Heart left ventricle (tissue), 16 donors: ENCODE measurements at places on chromosomes 5 and 9. TPM values are rescaled to one million over a fixed set of nuclear protein-coding genes. Genes with fewer than 3 reads are reported as not detected.

DNA sequence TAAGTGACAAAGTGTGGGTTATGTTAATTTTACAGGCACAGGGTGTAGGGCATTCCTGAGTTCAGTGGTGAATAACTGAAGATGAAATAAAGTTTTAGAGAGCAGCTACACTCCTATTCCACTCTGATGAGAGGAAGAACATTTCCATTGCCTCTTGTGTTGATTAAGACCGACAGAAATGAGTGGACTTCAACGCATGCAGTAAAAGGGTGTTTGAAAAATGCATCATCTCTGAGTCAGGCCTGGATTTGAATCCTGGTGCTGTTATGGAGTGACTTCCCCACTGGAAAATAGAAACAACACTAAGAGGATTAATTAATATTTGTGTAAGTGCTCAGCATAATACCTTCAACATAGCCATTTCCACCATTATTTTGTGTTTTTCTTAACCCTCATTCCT is 86.3 kb downstream of the PRR16 start:
- no peak for DNase-seq

DNA sequence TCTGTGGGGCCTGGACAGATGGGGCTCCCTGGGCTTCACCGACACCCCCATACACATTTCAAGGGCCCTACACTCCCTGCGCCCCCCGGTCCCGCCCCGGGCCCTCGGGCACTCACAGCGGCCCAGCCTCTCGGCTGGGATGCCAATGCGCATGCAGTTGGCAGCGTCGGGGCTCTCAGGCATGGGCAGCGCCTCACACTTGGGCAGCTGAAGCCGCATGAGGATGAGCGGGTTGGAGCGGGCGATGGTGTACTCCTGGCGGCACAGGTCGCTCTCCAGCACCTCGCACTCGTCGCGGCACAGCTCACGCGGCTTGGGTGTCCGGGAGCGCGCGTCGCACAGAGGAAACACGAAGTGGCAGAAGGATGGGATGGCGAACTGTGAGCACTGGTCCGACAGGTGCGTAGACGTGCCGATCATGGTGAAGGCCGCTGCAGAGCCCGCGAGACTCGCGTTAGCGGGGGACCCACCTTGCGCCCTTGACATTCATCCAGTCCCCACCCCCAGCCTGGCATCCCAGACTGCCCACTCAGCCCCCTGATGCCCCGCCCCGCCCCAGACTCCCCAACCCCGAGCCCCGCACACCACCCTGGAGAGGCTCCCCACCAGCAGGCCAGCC is 216.9 kb downstream of the ROR2 start:
- DNase-seq: no peak

The FAM200C gene
- total RNA-seq: 5.0 TPM

- peak; percentile 26 for DNase-seq
Observed at GRCh38 chr5:179171251-179171815, 111.2 kb downstream of the ZNF354C start.

The TNC gene
- total RNA-seq: 5.3 TPM
